ENCODE measurements at places on chromosomes 16 and 17.

- no peak for DNase-seq
Measured at GRCh38 chr17:57406981-57407286, 150.6 kb downstream of the MSI2 start.

GRCh38 chr17:73139296-73139695 lies 25.5 kb upstream of the SSTR2 start:
- no peak for DNase-seq

- no peak for DNase-seq
Measured at GRCh38 chr17:44673893-44674292, 15.7 kb downstream of the CCDC43 start.

DNA sequence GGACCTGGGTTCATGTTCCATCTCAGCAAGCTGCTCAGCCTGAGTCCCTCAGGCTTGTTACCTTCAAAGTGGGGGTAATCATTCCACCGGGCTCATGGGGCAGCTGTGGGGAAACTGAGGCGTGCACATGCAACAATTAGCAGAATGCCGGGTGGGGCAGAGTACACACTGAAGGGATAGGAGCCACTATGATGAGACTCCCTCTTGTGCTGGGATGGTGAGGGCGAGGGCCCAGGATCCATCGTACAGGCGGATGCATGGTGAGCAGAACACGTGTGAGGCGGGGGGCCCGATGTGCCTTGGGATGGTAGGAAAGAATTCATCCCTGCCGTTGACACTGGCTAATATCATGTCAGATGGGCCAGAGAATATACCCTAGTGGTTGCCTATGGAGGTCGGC lies 25.5 kb upstream of the MAP3K14 start:
- DNase-seq: no peak

DNA sequence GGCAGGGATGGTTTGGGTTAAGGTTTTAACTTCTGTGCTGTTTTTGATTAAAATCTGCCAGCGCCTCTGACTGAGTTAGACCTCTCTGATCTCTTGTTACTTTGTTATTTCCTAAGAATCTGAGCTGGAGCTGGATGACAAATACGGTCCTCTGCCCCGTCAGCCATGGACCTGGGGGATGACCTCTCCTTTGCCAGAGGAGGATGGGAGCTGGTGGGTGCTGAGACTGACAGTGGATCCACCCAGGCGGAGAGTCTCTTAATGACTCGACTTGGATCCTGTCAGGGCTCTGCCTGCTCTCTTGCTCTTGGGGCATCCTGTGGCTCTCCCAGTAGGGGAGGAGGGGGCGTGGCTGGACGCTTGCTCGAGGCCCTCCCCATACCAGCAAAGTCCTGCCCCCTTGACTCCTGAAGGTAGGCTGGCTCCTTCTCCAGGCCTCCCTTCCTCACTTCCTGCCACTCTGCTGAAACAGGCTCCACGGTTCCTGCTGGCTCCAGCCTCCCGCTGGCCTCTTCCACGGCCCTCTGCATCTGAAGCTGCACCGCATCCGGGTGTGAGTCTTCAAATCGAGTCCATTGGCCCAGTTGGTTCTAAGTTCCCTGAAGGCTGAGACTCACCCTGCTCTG lies 24.8 kb upstream of the MAP3K14 start:
- peak; percentile 45 for DNase-seq

DNA sequence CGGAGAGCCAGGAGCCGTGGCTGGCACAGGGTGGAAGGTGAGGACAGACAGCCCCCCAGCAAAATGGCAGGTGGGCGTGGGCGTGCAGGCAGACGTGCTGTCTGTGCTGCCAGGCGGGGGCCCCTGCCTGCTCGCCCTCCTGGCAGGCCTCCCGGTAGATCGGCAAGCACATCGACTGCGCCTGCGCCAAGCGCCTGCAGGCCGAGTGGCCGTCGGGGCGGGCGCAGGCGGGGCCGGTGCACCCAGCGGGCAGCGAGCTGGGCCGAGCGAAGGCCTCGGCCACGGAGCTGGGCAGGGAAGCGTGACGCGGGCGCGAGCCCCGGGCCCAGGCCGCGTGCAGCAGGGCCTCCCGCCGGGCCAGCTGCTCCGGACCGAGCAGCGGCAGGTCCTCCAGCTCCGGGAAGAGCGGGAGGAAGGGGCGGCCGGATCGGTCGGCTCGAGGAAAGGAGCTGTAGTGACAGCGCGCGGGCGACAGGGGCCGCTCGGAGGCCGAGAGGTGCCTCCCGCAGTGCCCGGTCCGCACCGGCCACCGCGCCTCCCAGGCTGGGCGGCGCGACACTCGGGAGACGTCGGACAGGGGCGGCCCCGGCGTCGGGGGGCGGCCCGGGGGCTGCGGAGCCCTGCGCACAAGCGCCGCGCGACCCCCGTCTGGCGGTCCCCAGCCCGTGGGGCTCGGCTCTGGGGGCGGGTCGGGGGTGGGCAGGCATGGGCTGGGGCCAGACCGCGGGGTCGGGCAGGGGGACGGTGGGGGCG lies 16.9 kb downstream of the GRIN2C start:
- no peak for DNase-seq

DNA sequence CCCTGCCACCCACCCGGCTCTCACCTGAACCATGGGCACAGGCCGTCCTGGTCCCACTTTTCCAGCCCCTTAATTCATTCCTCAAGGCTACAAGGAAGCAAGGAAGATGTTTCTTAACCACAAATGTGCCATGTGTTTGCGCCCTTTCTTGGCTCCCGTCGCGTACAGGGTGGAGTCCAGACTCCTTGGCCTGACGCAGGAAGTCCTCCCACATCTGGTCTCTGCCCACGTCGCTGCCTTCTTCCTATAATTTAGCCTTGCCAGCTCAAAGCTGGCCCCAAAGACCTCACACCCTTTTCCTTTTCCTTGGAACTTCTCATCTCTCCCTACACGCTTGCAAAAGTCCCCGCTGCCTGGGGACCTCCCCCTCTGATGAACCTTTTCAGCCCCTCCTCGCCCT lies 38.8 kb upstream of the BHLHA9 start:
- no peak for DNase-seq

DNA sequence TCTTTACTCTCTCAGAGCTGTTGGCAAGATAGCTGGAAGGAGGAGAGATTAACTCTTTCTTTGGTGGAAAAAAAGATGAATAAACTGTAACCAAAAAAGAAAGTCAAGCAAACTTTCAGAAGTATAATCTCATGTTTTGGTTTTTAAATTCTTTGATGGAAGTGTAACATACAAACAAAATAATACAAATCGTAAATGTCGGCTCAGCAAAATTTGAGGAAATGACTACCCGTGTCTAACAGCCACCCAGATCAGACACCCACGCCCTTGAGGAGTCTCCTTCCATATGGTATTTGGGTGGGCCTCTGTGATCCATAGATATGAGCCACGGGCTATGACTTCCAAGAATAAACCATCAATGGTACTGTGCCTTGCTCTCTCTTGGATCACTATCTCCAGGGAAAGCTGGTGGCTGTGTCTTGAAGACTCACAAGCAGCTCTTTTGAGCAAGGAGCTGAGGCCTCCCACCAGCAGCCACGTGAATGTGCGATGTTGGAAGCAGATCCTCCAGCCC lies 9.6 kb upstream of the CD300C start:
- no peak for DNase-seq

DNA sequence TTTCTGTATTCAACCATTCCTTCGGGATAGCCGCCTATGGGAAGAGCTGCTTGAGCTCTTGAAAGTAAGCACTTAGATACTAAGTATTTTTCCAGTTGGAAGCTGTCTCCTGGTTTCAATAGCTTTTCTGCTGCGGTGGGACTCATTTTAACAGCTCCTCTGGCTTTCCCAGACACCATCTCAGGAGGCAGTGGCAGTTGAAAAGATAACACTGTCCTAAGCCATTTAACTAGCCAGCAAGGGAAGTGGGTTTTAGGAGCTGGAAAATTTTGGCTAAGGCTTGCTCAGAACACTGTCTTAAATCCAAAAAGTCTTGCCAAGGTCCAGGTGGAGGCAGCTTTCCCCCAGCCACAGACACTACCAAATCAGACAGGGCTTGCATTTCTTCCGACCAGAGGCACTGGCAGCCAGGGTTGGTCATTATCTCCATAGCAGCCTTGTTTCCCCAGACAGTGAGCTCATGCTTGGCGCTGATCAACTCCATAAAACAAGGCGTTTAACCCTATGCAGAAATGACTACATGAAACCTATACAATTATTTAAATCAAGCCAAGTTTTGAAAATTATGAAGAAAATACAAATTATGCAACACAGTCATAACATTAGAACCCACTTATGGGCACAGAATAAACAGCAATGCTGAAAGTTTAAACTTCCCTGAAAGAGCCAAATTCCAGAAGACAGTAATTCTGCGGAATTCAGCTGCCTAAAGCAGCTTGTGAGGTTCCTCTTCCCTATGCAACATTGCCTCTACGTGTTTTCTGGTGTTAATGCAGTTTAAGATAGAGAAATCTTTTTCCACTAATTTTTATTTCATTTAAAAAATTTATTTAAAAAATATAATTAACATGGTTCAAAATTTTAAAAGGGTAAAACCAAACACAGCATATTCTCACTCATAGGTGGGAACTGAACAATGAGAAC lies 25.0 kb downstream of the GABARAPL2 start:
- DNase-seq: no peak

DNA sequence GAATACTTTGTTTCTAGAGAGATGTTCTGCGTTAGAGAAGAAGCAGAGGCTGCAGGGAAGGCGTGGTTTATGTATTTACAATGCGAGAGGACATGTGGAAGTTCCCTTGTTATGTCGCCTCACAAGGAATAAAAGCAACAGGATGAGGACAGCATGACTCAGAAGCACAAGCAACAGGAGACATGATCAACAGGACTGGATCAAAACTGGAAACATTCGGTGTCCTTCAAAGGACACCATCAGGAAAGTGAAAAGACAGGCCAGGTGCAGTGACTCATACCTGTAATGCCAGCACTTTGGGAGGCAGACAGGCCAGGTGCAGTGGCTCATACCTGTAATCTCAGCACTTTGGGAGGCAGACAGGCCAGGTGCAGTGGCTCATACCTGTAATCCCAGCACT lies 52.6 kb downstream of the CCDC57 start:
- no peak for DNase-seq

DNA sequence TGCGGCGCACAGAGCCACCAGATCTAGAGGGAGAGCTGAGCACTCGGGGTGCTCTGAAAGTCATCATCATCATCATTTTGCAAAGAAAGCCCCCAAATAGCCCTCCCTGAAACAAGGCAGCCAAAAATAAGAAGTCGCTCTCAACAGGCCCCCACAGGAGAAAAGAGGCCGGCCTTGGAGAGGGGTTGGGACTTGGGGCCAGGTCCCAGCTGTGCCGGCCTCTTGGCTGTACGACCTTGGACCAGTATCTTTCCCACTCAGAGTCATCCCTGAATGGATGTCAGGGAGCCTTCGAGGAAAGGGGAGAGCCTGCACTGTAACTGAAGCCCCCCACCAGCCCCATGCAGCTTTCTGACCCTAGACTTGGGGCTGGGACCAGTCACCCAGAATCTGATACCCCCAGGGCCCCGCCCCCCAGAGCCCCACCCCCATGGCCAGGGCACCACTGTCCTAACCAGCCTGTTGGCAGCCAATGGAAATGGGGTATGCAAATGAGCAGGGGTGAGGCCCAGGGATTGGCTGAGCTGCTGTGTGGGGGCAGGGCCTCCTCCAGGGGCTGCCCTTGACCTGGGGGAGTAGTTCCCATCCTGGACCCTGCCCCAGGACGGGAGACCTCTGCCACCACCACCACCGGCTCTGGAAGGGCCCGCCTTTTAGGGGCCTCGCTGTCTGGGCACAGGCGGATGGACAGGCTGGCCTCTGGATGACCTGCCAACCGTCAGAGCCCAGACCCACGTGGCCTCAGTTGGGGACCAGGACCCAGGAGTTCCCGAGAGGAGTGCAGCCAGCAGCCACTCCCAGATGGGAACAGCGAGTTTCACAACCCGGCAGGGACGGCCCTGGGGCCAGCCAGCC lies 15.4 kb downstream of the ZFPM1 start:
- no peak for DNase-seq

DNA sequence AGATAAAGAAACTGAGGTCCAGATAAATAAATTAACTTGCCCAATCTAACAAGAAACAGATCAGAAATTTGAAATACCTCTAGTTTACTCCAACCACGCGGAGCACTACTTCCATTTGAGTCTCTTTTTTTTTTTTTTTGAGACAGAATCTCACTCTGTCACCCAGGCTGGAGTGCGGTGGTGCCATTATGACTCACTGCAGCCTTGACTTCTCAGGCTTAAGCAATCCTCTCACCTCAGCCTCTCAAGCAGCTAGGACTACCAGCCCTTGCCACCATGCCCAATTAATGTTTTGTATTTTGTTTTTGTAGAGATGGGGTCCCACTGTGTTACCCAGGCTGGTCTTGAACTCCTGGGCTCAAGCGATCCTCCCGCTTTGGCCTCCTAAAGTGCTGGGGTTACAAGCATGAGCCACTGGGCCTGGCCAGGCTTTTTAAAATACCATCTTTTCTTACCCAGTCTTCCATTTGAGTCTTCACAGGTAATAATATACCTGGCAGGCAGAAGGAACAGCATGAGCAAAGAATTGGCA lies 3.3 kb upstream of the NACA2 start:
- no peak for DNase-seq

DNA sequence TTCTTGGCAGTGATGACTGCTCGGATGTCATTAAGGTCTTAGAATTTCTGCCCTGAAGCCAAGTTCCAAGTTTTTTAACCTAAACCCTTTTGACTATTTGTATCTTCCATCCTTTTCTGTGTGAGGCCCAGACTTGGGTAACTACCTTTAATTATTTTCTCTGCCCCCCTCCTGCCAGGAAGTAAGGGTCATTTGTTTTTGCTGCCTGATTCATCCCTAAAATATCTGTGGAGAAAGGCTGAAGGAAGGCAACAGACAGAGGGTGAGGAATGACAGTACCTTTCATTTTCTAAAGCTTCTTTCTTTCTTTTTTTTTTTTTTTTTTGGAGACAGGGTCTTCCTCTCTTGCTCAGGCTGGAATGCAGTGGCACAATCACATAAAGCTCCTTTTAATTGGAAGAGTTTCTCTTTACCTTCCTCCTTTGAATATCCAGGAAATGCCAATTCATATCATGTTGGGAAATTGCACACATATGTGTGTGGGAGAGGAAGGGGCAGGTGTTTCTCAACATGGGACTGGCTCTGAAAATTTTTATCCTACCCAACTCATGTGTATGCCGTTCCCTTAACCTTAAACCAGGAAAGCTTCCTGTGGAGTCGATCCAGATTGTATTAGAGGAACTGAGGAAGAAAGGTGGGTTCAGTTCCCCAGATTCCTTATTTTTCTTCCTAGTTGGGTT lies 957 bp downstream of the VPS25 start:
- DNase-seq: no peak

DNA sequence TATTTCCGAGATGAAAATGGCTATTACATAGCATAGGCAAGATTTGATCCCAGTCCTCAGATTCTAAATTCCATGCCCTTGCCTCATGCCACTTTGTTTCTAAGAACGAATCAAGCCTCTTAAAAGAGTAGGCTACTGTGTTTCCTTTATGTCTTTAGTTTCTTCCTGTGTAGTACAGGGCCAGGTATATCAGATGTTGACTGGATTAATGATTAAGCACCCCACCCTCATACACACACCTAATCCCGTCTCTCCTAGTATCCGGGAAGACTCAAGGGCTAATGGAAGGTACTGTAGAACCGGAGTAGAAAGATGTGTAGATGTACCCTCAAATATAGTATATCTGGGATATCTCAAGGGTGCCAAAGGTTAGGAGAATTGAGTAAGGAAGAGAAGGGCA lies 6.7 kb downstream of the TOM1L1 start:
- DNase-seq: no peak

- no peak for DNase-seq
Measured at GRCh38 chr17:65696739-65697394, 135.4 kb upstream of the AXIN2 start.
